Stimulated activated CD4-positive, alpha-beta T cell treated with anti-CD3 and anti-CD28 coated beads, Interleukin-2, amount 100 ng/mL, for 4 hours (primary cell): ENCODE measurements at places on chromosomes 6 and 20.

- DNase-seq, result no peak
Measured at GRCh38 chr6:87074101-87074621, 20.7 kb downstream of the CGA start.

DNA sequence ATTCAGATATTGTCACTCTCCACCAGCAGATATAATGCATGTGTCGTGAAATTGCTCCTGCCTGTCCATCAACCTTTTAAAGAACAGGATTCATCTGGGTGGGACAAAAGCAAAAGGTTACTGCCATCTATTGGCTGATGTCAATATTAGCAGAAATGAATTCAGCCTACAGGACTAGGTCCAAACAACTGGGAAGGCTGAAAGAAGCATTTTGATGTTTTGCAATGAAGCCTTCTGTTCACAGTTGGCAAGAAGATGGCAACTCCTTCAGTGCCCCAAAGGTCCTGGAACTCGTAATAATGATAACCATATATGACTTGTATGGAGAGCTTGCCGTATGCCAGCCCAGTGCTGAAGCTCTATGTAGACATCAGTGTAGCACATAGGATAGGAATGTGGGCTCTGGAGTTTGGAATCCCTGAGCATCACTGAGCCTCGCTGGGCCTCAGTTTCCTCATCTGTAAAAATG lies 7.5 kb downstream of the BCAS1 start:
- no peak for DNase-seq

DNA sequence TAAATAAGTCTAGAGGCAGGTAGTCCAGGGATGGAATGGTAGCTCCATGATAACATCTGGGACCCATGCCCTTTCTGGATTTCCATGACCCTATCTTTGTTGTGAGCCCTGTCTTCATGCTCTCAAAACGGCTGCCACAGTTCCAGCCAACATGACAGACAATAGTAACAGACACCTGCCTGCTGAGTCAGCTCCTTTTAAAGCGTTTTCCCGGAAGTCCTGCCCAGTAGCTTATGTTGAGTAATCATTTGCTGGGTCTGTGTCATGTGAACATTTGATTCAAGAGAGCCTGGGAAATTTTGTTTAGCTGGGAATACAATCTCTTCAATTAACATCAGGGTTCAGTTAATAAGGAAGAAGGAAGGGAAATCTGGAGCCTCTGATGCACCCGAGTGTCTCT lies 262.2 kb upstream of the SULF2 start:
- no peak for DNase-seq

GRCh38 chr20:25120457-25120856 lies 38.5 kb upstream of the VSX1 start:
- no peak for DNase-seq

DNA sequence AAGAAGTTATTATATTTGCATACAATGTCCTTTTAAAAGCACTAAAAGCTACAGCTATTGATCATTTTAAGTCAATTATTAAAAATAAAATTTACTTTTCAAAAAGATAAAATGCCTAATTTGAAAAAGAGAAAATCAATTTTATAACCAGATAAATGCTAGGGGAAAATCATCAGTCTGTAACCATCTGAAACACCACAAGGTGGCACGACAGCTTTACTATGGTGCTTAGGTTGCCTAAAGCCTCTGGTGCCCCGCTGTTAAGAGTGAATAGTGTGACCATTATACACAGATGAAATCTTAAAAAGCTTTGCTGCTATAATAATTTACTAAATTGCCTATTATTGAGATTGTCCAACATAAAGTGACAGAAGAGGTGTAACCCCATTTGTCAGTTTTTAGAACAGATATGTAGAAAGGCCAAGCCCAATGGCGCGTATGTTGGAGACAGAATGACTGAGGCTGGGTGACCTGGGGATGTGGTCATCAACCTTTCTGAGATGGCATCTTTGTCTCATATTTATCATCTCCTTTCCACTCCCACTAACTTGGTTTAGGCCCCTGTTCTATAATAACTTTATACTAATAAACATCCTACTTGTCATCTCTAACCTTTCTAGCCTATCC lies 100.8 kb downstream of the MOXD1 start:
- DNase-seq, result no peak
